HFFc6 (cell line): ENCODE measurements at places on chromosomes 7 and 10. TPM values are rescaled to one million over a fixed set of nuclear protein-coding genes. Genes with fewer than 3 reads are reported as not detected.

Gene SEMA3A
- total RNA-seq, result 52.6 to 86.2 TPM (median 62.6 TPM) in 3 replicates

- DNase-seq, result no peak
- no peaks in the 10 kb centered on the region for H3K36me3 ChIP-seq
- H3K27ac ChIP-seq, result no peak overlapping the region
- H3K4me3 ChIP-seq, result no peak overlapping the region
- H3K4me1 ChIP-seq, result no peaks in the 10 kb centered on the region
Observed at GRCh38 chr7:148927123-148928045, 43.3 kb upstream of the EZH2 start.

- H3K27me3 ChIP-seq, result peaks cover 51% of the 10 kb centered on the region
- H3K4me1 ChIP-seq, result no peaks in the 10 kb centered on the region
- H3K36me3 ChIP-seq, result no peaks in the 10 kb centered on the region; the same call in 1 of the 2 replicates
- no peak overlapping the region for H3K4me3 ChIP-seq
- no peak for DNase-seq
Observed at GRCh38 chr7:97007583-97007861, 2.2 kb downstream of the DLX6 start.

DNA sequence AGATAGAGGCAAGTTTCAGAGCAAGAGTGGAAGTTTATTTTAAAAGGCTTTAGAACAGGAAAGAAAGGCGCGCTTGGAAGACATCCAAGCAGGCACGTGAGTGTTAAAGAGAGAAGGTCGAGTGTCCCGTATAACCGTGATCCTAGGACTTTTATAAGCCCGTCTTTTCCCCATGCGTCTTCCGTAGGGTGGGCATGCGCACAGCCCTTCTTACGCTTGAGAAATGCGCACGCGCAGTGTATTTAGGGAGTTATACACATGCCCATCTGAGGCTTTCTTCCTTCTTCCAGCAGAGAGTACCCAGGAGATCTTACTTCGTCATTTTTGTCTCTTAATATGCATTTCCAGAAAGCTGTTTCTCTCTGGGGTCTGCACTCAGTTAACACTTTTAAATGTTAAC lies 52.4 kb downstream of the CALD1 start:
- H3K4me1 ChIP-seq, result peaks cover 94% of the 10 kb centered on the region
- H3K4me3 ChIP-seq, result peak overlapping the region; percentile 13; the same call in 1 of the 2 replicates
- peaks cover 20% of the 10 kb centered on the region for H3K27me3 ChIP-seq
- peak overlapping the region; percentile 64 for H3K27ac ChIP-seq
- H3K36me3 ChIP-seq, result peaks cover 51% of the 10 kb centered on the region

DNA sequence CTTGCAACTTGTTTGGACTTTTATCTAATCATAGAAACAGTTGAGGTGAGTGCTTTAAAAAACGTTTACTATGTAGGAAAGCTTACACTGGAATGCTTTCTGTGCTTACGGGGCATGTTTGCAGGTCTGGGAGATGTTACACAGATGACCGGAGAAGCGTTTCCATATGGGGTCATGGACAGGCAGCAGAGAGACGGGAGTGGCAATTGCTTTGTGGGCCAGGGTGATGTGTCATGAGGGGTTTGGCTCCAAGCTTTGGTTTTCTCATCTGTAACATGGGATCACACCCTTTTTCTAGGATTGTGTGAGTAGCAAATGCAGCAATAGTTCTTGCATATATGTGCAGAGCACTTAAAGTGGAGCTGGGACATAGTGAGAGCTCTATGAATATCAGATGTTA lies 174.8 kb upstream of the MKI67 start:
- H3K36me3 ChIP-seq, result peaks cover 4% of the 10 kb centered on the region; the same call in 1 of the 2 replicates
- no peak overlapping the region for H3K27ac ChIP-seq
- no peak for DNase-seq
- H3K4me3 ChIP-seq, result no peak overlapping the region
- H3K4me1 ChIP-seq, result no peaks in the 10 kb centered on the region

- no peak overlapping the region for H3K4me3 ChIP-seq
- no peaks in the 10 kb centered on the region for H3K36me3 ChIP-seq
Observed at GRCh38 chr7:78576236-78576635, 777.7 kb downstream of the PHTF2 start.

- DNase-seq, result no peak
- H3K36me3 ChIP-seq, result no peaks in the 10 kb centered on the region
- peak overlapping the region; percentile 73 for H3K27ac ChIP-seq
- peak overlapping the region; percentile 80 for H3K4me3 ChIP-seq
Observed at GRCh38 chr7:151251328-151251688, 2.8 kb upstream of the SMARCD3 start.

DNA sequence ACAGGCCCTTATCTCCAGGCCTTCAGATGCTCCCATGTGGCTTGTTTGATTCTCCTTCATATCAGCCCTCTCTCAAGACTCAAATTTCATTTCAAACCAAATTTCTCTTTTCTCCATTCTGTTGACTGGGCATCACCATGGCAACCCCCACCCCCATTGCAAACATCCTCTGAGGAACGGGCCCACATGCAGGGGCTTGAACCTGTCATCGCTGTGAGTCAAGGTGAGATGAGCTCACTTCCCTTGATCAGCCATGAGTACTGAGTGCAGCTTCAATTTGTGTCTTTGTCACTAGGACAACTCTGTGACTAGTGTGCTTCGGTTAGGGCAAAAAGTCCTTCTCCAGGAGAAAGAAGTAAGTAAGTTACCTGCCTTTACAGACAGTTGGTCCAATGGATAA lies 41.9 kb downstream of the CALML3 start:
- no peaks in the 10 kb centered on the region for H3K36me3 ChIP-seq
- H3K4me1 ChIP-seq, result peaks cover 47% of the 10 kb centered on the region
- H3K4me3 ChIP-seq, result no peak overlapping the region; the same call in 1 of the 2 replicates

DNA sequence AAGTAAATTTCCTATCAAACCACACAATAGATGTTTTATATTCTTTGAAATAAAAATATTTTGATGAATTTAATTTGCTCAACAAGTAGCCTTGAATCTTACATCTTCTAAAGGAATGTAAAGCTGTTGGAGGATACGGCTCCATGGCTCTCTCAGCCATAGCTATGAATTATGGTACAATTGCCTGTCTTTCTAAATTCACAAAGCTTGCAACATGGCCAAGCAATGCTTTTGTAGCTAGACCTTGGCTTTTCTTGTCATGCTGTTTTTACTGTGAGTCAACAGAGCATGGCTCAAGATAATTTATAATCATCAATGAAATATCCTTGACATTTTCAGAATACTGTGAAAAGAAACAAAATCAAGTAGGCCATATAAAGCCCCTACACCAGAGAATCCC lies 286.7 kb downstream of the CACNA2D1 start:
- H3K27me3 ChIP-seq, result no peaks in the 10 kb centered on the region
- no peak for DNase-seq
- no peak overlapping the region for H3K27ac ChIP-seq
- no peaks in the 10 kb centered on the region for H3K36me3 ChIP-seq
- no peak overlapping the region for H3K4me3 ChIP-seq
- H3K4me1 ChIP-seq, result peaks cover under 1% of the 10 kb centered on the region; the same call in 1 of the 2 replicates

DNA sequence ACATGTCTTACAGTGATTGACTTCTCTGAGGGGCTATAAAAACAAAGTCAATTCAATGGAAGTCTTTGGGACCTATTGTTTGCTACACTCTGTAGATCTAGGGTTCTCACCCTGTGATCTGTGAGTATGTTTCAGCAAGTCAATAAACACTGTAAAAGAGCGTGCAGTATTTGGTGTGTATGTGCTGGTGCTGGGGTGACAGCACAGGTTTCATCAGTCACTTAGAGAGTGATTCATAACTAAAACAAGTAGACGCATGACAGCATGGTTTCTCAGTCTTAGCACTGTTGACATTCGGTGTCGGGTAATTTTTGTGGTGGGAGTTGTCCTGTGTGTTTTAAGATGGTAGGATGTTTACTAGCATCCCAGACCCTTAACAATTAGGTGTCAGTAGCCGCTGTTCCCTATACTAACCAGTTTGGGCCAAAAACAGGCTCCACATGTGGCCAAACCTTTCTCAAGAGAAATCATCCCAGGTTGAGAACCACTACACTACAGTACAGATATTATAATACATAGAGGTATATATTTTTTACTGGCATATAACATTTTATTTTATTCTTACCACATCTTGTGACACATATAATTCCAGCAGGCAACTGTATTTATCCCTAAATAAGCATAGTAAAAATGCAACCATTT lies 411.8 kb downstream of the ARL4A start:
- H3K27me3 ChIP-seq, result no peaks in the 10 kb centered on the region; the same call in 1 of the 2 replicates
- no peaks in the 10 kb centered on the region for H3K36me3 ChIP-seq
- no peaks in the 10 kb centered on the region for H3K4me1 ChIP-seq
